ENCODE measurements at places on chromosomes 4 and X.

- DNase-seq: no peak
Observed at GRCh38 chr4:98778206-98778605, 119.8 kb upstream of the TSPAN5 start.

GRCh38 chr4:42806303-42806835 is 86.1 kb upstream of the GRXCR1 start:
- no peak for DNase-seq

- DNase-seq: no peak
Observed at GRCh38 chr4:185582651-185583400, 47.5 kb upstream of the PDLIM3 start.

- no peak for DNase-seq
Observed at GRCh38 chrX:132483951-132484350, 4.9 kb downstream of the MBNL3 start.

DNA sequence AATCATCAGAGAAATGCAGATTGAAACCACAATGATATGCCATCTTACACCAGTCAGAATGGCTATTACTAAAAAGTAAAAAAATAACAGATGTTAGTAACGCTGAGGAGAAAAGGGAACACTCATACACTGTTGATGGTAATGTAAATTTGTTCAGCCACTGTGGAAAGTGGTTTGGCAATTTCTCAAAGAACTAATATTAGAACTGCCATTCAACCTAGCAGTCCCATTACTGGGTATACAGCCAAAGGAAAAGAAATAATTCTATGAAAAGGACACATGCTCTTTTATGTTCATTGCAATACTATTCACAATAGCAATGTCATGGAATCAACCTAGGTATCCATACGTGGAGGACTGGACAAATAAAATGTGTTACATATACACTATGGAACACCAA is 566.3 kb downstream of the STPG2 start:
- no peak for DNase-seq

- DNase-seq: no peak
Observed at GRCh38 chrX:140918398-140919038, 83.9 kb upstream of the SPANXB1 start.

DNA sequence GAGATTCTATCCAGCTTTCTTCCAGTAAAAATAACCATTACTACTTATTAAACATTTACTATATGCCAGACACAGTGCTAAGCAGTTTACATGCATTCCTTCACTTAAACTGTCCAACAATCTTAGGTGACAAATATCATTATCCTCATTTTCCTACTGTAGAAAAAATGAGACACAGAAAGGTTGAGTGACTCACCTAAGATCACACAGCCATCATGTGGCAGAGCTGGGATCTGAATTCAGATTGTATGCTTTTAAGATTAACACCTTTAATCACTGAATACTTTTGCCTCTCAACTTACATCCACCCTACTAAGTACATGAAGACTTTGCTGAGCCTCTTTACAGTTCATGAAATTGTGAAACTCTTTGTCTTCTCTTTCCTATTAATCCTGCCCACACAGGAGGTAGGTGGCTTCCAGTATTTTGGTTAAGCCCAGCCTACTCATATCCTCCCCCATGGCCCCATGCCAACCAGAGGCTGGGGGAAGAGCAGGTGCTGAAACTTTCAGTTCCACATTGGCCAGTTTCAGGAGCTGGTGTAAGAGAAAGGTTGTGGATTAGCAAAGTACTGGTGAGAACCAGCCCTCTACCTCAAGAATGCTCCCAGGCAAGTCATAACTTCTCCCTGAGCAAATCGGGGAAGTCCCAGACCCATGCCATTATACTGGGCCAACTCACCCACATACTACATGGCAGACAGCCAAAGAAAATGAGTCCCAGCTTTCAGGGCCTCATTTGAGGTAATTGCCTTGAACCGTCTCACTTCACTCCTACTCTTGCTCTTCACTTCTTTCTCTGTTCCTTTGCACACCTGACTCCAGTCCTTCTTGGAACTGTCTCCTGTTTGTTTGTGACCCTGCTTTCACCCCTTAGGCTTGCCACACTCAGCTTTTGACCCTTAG is 211.1 kb downstream of the GUCY2F start:
- no peak for DNase-seq

DNA sequence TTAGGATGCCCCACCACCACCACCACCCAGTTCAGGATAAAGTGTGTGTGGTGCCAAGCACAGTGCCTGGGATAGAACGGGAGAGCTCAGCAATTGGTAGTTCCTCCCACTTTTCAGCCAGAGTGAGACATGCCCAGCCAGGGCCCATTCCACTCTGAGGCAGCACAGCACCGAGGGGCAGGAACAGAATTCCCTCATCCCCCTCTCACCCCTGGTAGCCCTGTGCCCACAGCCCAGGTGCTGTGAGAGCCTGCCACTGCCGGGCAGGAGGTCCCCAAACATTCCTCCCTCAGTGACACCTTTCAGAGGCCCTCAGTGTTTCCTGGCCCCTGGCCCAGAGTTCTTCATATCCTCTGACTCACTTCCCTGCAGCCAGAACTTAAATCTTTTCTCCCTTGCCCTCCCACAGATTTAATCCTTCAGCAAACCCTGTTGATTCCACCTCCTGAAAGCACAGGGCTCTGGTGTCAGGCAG is 8.1 kb downstream of the RIPPLY1 start:
- no peak for DNase-seq
